Activated CD4-positive, CD25-positive, alpha-beta regulatory T cell treated with anti-CD3 and anti-CD28 coated beads, Interleukin-2, amount 50 U/mL, for 16 hours (primary cell): ENCODE measurements at places on chromosomes 1 and 21.
A peak's percentile ranks its signal among the peaks of the same experiment; 100 is the strongest.

DNA sequence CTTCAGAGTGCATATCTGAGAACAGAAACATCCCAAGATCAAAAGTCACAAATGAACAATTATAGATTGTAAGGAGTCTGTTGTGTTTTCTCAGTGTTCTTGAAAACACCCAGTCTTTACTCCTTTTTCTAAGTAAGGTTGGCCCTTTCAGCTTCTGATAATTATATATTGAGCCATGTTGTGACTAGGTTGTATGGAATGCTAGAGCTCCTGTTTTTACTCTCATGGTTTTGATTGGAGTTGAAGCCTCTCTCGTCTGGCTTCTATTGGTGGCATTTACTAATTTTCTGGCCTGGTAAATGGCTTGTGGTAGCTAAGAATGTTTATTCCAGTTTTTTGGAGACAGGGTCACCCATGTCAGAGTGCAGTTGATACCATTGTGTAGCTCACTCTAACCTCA, 84.7 kb downstream of the NDUFS5 start:
- DNase-seq: no peak

DNA sequence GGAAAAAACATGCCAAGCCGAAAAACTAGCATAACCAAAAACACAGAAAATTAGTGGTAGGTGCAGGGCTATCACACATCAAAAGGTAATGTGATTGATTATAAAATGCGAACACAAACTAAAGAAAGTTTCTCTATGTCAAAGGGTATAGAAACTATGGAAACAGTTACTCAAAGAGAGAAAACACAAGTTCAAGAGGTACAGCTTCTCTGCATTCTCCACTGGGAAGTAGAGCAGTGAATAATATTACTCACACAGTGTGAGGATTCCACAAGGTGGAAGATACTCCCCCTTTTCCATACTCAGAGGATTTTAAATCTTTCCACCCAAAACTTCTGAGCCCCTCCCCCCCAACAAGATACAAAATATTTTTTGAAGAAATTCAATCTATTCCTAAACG, 18.6 kb downstream of the AKT3 start:
- no peak for DNase-seq

GRCh38 chr1:65681096-65681495, 111.6 kb upstream of the PDE4B start:
- DNase-seq: no peak

DNA sequence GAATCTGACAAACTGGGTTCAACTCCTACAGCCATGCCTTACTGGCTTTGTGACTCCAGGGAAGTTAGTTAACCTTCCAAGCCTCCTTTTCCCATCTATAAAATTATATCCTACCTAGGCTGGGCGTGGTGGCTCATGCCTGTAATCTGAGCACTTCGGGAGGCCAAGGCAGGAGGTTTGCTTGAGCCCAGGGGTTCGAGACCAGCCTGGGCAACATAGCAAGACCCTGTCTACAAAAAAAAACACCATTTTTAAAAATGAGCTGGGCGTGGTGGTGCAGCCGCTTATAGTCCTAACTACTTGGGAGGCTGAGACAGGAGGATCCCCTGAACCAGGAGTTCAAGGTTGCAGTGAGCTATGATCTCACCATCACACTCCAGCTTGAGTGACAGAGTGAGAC, 15.1 kb downstream of the CELF3 start:
- DNase-seq: no peak

DNA sequence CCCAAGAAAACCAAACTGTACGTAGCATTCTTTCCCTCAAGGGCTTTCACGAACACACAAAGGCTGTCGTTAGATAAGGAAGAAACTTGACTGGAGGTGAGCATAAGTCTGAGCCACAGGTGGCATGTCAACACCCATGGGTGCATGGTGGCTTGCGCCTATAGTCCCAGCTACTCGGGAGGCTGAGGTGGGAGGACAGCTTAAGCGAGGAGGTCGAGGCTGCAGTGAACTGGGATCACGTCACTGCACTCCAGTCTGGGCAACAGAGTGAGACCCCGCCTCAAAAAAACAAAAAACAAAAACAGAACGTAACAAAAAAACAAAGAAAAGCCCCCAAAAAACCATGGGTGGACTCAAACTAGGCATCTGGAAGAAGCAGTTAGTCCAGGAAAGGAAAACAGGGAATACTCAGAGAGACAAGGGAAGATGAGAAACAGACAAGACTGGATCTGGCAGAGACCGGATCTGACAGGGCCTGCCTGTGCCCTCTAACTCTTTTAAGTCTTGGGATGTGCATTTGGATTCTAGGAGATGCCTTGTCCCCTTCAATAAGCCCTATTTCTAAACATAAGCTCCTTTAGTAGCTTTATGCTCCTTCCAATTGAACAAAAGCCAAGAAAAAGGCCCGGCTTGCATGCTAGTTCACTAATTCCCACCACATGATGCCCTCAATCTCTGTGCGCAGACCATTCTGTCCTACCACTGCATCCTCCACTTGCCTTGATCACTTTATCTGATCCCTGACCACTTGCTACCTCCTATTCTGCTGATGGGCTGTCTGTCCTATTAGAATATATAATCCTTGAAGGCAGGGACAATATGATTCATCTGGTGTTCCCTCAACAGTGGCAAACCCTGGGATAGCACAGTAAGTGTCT, 73.8 kb downstream of the APP start:
- DNase-seq: no peak

- no peak for DNase-seq
These were observed 145.8 kb downstream of the PATJ start for GRCh38 chr1:61887931-61888564.

DNA sequence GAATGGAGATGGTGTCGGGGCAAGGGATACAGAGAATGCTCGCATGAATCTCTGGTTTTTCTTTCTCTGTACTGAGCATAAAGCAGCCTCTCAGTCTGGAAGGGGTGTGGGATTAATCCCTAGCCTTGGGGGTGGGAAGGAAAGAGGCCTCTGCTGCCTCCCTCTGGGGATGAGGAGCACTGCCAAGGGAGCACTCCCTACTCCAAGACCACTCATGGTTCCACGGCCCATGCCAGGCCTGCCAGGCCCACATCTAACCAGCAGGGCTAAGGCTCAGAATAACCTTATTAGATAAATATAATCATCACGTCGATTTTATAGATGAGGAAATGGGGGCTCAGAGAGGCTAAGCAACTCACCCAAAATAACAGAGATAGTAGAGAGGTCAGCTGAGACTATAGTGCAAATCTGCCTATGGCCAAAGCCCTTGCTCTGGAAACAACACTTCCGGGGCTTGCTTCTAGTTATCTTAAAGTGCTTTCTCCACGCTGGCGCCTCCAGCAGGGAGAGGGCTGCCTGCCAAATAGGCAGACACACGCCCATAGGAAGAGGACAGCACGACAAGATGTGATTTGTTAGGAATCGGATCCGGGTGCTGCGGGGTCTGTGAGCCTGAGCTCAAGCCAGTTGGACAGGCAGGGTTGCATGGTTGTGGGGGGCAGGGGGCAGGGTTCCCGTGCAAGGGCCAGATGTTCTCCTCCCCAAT, 522 bp downstream of the TEX35 start:
- no peak for DNase-seq

DNA sequence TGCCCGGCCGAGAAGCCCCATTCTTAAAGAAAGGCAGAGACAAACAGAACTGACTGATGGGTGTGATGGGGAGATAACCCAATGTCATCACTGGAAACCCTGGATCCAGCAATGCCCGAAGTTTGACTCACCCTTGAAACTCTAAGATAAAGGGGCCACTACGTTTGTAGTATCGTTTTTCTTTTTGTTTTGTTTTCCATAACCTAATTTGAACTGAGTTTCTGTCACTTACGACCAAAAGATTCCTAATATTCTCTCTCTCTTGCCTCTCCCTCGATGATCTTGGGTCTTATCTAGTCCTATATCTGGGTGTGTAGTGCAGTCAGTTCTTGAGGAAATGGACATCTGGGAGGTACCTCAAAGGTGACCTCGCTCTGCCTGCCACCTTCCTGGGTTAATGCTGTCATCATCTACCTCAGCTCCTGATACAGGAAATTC, 57.8 kb upstream of the ID3 start:
- DNase-seq: no peak

- DNase-seq: no peak
These were observed 15.5 kb upstream of the POGZ start for GRCh38 chr1:151474745-151475144.

GRCh38 chr1:240987928-240988327, 369.1 kb downstream of the RGS7 start:
- DNase-seq: no peak

DNA sequence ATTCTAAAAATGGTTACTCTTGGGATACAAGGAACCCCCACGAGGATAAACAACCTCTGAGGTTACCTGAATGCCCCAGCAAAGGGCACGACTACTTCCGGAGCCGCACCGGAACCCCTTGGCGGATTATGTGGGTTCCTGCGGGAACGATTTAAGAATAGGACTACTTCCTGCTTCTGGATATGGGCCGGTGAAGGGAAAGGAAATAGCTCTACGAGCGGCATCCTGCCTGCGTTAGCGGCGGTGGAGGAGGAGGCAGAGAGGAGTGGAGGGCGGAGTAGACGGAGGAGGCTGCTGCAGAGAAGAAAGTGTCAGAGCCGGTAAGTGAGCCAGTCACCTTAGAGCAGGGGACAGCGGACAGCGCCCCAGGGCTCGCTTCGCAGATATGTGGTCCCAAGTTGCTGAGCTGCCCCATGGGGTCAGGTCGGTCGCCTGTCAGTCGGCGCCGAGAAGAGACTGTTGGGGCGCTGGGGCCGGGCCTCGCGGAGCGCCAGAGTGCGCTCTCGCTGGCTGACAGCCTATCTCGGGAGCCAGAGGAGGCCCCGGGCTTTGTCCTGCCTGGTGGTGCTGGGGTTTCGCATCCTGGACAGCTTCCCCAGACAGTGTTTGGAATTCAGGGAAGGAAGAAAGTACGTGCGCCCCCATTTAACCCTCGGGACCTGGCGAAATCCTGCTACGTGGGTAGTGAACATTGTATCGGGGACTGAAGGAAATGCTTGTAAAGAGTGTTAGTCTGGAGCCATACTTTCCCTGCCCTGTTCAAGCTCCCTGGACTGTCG, at the start of gene KLHL20:
KLHL20 (plus strand) TSS at position 223 of the 779 bp plus-strand sequence. CDS start 1,063 bp downstream, outside the sequence.
- peak; percentile 72 for DNase-seq

DNA sequence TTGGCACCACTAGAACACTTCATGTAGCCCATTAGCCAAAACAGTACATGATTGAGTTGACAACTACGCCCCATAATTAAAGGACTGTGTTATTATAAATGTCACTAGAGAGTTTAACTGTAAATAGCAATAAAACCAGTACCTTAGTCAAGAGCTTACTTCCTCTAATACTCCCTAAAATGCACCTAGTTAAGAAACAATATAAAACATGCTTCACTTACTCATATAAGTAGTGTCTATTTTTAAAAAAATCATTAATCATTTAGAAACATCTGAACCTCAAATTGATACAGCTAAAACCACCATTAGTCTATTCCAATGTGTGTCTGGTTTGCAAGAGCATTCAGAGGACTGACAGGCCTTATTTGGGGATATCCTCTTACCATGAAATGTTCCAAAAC, 25.3 kb downstream of the PTP4A2 start:
- no peak for DNase-seq

- DNase-seq: no peak
These were observed 115.5 kb upstream of the IRF2BP2 start for GRCh38 chr1:234725177-234726132.

GRCh38 chr1:159823406-159823805, 3.3 kb upstream of the SLAMF8 start:
- no peak for DNase-seq

DNA sequence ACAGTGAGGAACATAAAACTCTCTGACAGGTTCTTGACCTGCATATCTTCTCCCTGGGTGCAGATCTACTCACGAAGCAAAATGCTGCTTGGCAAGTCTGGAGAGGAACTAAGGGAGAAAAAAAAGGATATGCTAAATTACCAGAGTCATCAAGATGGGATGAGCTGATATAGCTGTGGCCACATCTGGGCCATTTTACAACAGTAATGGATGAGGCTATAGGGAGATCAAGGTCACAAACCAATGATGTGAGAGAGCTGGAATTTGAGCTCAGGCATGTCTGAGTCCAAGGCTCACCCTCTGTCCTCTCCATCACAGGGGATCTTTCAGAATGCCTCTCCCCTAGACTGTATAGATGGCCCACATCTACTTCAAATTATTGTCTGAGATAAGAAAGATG, 26.2 kb downstream of the ZMYND12 start:
- no peak for DNase-seq

DNA sequence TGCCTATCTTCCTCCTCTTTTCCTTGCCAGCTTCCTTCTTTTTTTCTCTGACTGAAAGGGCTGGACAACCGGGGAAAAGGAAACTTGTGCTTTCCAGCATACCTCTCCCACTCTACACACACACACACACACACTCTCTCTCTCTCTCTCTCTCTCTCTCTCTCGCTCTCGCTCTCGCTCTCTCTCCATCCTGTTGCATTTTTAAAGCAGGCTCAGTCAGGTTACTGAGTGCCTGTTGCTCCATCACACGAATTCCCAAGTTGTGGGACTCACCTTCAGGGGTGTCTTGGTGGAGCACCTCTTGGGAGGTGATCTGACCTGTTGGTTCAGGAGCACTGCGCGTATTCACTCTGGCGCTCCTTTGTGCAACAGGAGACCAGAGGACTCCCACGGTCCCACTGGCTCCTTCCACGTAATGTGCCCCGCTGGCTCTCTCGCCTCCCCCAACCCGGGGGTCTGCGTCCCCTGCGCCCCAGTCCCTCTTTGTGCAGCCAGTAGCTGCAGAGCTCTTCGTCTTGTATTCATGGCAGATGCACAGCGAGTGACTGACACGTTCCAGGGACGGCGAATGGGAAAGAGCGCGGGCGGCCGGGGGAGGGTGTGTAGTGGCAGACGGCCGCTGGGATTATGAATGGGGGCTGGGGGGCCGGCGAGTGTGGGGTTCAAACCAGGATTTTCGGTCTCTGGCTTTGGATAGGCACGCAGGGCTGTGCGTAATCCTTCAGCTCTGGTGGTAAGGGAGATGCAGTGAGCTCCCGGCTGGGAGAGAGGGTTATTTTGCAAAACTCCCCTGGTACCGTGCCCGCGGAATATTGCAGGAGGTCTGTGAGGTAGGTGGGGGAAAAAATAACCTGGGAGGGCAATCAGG, 660 bp upstream of the PDE4B start:
- DNase-seq: no peak

GRCh38 chr1:102531036-102531435, 534.3 kb upstream of the OLFM3 start:
- DNase-seq: no peak

DNA sequence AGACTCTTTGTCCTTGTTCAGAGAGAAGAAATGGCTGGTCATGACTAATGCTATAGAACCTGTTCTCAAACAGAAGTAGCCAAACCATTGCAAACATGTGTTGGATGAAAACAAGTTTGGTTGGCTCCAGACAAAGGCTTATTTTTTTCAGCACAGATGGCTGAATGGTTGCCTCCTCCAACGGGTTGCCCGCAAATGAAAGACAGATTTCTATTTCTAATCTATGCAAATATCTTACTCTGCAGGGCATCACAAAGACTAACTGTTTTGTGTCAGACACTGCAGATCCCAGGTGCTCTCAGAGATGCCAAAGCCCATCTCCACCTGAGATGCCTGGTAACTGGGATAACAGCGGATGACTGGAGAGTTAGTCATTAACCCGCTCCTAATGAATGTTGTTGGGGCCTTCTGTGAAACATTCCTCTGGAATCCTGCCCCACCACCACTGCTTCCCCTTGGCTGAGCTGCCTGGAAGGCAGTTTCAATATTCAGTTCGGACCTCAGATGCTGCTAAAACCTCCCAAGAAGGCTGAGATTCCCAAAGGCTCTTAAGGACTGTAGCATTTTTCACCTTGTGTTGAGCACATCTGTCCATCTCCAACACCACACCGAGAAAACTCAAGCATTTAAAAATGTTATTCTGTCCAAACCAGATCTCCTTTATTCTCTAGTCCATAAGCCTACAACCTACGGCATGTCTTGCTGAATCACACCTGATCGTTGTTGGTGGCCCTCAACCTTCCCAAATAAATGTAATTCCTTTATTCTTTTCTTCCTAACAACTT, 104.4 kb downstream of the PTPN14 start:
- DNase-seq: no peak
